ENCODE measurements at places on chromosomes 1 and 21. TPM values are rescaled to one million over a fixed set of nuclear protein-coding genes. Genes with fewer than 3 reads are reported as not detected.

Gene PLA2G2A
- 14.7 TPM for polyA plus RNA-seq

- peak; percentile 52 for DNase-seq
These were observed 138.1 kb upstream of the KIF26B start for GRCh38 chr1:245016700-245017099.

DNA sequence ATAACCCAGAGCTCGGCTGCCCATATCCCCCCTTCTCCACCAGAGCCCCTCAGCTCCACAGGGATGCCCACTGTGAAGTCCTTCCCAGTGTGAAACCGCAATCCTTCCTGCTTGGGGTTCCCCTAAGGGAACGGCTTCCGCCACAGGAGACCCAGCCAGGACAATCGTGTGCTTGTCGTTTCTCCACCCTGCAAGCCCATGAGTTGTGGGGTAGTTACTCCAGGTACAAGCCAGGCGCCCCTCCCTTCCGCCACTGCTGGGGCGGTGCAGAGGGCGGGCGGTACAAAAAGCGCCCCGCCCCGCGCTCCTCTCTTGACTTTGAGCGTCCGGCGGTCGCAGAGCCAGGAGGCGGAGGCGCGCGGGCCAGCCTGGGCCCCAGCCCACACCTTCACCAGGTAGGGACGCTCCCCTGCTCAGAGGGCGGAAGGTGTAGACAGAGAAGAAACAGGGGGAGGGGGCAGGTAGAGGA is at the start of gene TINAGL1:
Gene TINAGL1, plus strand, starts transcription at position 315 of the 469 bp plus-strand sequence. CDS start 634 bp downstream, outside the sequence.
- DNase-seq = peak; percentile 96

GRCh38 chr1:32361308-32361673 is 994 bp downstream of the FAM229A start:
- no peak for DNase-seq

Gene CASQ2
- polyA plus RNA-seq = 1.8 TPM

Gene PCNX2
- 6.9 TPM for polyA plus RNA-seq

Gene IL12RB2
- 1.1 TPM for polyA plus RNA-seq

GRCh38 chr1:225908773-225909172 is 15.3 kb downstream of the PYCR2 start:
- DNase-seq = no peak

DNA sequence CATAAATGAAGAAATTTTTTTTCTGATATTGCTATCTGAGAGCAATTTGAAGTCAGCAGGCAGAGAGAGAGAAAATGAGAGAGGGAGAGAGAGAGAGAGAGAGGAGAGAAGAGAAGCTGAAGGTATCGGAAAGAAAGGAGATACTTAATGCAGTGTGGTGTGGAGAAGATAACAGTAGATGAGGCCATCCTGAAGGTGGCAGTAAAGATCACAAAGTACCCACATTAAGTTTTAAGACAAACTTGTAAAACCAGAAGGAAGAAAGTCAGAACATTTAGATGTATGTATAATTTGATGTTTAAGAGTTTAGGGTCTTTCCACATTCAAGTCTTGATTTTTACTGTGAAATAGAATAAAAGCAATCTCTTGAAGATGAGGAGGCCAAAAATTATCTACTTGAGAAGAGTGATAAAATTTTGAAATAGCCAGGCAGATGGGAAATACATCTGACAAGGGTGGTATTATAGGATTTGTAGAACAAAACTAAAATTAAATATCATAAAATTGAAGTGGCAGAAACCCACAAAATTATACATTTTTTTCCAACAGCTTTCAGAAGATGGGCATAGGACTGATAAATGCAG is 1753.4 kb downstream of the MRPL39 start:
- no peak for DNase-seq

- DNase-seq = peak; percentile 50
These were observed 7.3 kb downstream of the TMEM82 start for GRCh38 chr1:15749399-15750291.

DNA sequence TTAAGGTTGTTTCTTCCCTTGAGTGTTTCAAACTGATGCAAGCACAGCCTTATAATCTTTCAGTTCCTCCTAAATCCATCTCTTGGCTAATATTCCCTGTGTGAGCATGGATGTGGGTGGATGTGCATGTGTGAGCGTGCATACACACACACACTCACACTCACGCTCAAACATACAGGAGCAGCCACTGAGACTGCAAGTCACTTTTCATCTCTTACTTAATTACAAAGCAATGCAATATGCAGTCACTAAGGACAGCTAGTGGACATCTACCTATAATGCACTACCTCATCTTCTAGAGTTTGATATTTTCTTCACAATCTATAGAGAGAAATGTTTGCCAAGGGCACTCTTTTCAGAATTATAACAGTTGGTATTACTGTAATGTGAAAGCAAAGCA is 1.4 kb downstream of the ESRRG start:
- peak; percentile 69 for DNase-seq

Gene CYP4B1
- polyA plus RNA-seq = 2.3 TPM

DNA sequence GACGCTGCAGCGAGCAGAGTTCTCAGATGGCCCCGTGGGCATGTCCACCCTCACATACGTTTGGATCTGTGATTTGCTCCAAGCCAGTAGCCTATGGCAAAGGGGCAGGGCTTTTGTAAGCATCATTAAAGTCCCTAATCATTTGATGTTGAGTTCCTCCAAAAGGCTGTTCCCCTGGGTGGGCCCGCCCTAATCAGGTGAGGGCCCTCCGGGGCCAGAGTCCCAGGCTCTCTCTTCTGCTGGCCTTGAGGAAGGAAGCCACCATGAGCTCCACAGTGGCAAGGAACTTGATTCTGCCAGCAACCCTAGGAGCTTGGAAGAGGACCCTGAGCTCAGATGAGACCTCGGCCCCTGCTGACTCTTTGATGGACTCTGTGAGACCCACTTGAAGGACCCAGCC is 25.4 kb upstream of the AJAP1 start:
- DNase-seq = no peak

DNA sequence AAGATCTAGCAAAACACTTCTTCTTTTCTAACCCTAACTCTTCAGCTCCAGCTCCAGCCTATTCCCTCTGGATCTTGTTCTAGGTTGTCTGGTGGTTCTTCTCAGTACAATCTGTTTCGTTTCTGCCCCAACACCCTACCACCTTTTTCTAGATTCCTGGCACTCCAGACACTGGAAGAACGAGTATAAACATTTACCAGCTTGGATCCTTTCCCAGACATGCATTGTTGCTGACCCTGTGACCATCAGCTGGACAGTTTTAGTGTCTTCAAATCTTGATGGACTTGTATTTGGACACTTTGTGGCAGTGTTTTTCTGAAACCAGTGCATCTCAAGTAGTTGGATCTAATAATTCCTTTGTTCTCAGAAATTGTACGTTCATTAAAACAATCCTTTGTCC is 30.6 kb upstream of the CACNA1E start:
- DNase-seq = peak; percentile 73

Gene TACSTD2
- 2.6 TPM for polyA plus RNA-seq

Gene GBP5
- polyA plus RNA-seq = 1.7 TPM

DNA sequence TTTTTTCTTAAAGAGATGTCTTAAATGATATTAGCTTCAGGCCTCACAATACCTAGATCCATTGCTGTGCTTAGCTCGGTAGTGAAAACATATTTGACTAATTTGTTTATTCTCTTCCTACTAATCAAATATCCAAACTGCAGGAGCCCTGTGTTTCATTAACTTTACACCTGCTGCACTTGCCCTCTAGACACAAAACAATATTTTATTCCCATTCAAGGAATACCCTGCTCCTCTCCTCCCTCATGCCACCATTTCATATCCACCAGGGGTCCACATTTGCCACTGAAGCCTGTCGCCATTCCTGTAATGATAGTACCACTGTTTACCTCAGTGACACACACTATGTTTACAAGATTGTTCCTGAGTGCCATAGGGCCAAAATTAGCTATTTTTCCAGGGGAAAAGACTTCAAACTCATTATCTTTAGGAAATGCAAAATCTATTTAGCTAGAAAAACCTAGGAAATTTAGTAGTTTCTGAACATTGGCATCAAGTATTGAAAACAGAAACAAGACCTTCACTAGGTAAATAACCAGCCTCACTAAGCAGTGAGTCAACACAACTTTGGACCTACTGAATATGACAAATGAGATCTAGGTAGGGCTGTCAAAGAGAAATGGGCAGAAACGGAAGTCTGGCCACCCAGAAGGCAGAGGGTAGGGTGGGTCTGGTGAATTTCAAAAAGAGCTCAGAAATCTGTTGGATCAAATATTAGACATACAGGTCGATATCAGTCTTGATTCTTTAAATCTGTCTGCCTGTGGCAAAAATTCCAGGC is 134.6 kb upstream of the KCNK1 start:
- DNase-seq = peak; percentile 37

- DNase-seq = no peak
These were observed 3.5 kb downstream of the ERRFI1 start for GRCh38 chr1:8022395-8023286.

Gene PTAFR
- polyA plus RNA-seq = 2.7 TPM

Gene PYHIN1
- 1.5 TPM for polyA plus RNA-seq

GRCh38 chr1:166082601-166083000 is 84.2 kb downstream of the FAM78B start:
- DNase-seq = no peak

DNA sequence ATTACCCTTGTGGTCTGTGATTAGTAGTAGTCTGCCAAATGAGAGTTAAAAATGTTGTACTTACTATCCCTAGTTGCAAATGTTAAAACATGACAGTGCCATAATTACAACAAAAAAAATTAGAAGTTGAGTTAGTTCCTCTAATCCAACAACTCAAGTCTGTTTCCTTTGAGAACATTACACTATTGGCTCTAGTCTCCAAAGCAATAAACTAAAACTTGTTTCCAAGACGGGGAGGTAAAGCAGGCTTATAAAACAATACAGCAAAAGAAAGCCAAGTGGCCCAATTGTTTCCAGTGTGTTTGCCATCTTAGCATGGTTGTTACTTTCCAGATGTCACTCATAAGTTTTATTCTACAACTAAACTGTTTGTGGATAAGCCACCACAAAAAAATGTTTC is 11.6 kb downstream of the KYAT3 start:
- DNase-seq = no peak

Gene MRTO4
- 27.4 TPM for polyA plus RNA-seq

Gene POGK
- 27.6 TPM for polyA plus RNA-seq

- DNase-seq = no peak
These were observed 31.2 kb downstream of the SZT2 start for GRCh38 chr1:43420874-43421273.

Gene TCEANC2
- 5.6 TPM for polyA plus RNA-seq

GRCh38 chr1:15141935-15142539 is 11.5 kb upstream of the TMEM51 start:
- no peak for DNase-seq

- DNase-seq = no peak
These were observed 62.1 kb downstream of the MEF2D start for GRCh38 chr1:156438278-156438987.

DNA sequence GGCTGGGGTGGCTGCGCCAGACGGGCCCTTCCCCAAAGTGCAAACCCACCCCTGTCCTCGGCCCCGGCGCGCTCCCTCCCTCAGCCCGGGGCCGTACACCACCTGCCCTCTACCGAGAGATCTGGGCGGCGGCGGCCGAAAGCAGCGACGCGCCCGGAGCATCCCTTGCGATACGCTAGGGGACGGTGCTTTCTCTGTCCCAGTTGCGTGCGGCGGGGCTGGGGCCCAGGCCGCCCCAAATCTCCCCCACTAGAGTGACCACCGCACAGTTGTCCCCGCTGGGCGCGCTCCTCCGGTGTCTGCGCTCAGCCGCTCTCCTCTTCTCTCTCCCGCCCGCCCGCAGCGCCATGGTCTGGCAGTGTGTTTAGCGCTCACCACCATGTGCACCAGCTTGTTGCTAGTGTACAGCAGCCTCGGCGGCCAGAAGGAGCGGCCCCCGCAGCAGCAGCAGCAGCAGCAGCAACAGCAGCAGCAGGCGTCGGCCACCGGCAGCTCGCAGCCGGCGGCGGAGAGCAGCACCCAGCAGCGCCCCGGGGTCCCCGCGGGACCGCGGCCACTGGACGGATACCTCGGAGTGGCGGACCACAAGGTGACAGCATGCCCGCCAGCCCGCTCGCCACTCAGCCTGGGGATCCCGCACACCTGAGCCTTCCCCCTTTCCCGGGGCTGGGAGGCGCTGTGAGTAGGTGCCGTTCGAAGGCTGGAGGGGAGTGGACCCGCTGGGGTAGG is 1.0 kb downstream of the ST6GALNAC5 start:
- DNase-seq = peak; percentile 51

Gene PGLYRP3
- not detected for polyA plus RNA-seq

Gene AMPD1
- 0.13 TPM for polyA plus RNA-seq

DNA sequence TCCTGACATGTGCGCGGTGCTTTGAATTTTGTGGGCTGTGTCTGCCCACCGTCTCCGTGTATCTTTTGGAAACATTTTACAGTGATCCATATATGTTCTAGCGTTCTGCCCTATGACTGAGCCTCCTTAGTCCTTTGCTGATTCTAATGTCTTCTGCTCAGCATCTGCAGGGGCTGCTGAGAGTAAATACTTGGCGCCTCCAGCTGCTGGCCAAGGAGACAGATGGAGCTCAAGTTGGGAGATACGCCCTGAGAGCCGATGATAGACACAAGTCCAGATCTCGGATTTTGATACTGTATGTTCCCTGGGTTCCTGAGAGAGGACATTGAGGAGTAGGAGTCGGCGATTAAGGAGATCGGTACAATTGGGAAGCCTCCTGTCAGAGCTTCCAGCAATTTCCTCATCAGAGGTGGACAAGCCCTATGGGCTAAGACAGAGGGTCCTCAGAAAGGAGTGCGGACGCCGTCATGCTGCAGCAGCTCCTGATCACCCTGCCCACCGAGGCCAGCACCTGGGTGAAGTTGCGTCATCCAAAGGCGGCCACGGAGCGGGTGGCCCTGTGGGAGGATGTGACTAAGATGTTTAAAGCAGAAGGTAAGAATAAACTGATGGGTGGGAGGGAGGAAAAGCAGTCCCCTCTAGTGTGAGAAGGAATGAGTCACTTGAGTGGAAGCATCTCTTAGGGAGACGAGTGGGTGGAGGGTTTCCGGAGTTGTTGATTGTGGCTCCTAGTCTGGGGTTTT is 390 bp downstream of the ZFP69B start:
- DNase-seq = no peak

GRCh38 chr1:192810253-192810880 is 1.5 kb downstream of the RGS2 start:
- peak; percentile 67 for DNase-seq

DNA sequence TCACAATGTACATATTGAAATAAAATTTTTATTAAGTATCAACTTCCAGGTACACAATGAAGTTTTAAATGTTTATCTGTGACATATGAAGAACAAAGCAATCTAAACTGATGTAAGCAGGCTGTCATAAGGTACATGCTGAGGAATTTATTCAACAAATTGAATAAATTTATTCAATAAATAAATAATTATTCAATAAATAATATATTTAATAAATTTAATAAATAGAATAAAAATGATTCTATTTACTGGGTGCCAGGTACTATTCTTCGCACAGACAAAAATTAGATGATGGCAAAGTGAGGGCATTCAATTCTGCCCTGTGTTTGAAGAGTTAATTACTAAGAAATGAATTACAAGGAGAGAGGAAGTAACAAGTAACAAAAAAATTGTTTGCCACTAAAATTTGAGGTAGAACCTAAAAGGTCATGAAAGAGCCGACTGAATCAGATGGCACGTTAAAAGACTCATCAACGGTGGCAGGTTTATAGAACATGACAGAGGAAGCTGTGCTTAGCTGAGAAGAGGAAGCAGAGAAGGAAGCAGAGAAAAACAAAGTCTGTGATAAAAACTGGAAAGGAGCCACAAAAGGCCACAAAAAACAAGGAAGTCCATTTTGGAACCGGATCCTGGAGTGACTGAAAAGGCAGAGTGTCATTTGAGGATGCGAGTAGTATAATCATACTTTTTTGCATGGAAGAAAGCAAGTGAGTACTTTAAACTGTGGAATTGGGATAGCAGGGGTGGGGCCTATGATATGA is 2.2 kb upstream of the USP24 start:
- DNase-seq = no peak

Gene DYRK3
- polyA plus RNA-seq = 4.3 TPM

Measured in large intestine (tissue), 12 donors.